Activated CD4-positive, alpha-beta T cell treated with anti-CD3 and anti-CD28 coated beads for 36 hours (primary cell): ENCODE measurements at places on chromosomes 13 and 19. TPM values are rescaled to one million over a fixed set of nuclear protein-coding genes. Genes with fewer than 3 reads are reported as not detected.

DNA sequence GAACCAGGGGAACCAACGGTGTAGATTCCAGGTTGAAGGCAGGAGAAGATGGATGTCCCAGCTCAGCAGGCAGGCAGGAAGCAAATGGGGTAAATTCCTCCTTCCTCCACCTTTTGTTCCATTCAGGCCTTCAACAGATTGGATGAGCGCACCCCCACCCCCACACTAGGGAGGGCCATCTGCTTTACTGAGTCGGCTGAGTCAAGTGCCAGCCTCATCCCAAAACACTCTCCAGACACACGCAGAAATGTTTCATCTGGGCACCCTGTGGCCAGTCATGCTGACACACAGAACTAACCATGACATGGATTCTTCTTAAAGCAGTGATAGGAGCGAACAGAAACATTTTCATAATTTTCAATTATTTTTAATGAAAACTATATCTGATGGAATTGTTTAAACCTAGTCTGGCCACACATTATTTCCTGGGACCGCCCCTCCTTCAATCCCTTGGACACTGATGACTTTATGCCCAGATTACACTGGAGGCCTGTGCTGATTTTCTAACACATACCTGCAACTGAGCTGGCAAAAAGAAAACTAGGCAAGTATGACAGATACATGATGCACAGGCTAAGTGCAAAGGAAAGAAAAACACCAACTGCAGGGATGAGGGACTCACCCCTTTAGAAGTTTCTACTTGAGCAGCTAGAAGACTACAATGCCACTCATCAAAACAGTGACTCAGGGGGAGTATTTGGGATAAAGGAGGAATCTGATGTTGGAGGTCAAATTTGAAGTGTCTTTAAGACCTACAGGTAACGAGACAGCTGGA, 154.2 kb downstream of the TNFRSF19 start:
- H3K4me1 ChIP-seq, result peaks cover 2% of the 10 kb centered on the region
- no peak overlapping the region for H3K27ac ChIP-seq
- H3K27me3 ChIP-seq, result no peaks in the 10 kb centered on the region
- no peak overlapping the region for H3K4me3 ChIP-seq
- peaks cover 4% of the 10 kb centered on the region for H3K36me3 ChIP-seq
- no peak for DNase-seq

DNA sequence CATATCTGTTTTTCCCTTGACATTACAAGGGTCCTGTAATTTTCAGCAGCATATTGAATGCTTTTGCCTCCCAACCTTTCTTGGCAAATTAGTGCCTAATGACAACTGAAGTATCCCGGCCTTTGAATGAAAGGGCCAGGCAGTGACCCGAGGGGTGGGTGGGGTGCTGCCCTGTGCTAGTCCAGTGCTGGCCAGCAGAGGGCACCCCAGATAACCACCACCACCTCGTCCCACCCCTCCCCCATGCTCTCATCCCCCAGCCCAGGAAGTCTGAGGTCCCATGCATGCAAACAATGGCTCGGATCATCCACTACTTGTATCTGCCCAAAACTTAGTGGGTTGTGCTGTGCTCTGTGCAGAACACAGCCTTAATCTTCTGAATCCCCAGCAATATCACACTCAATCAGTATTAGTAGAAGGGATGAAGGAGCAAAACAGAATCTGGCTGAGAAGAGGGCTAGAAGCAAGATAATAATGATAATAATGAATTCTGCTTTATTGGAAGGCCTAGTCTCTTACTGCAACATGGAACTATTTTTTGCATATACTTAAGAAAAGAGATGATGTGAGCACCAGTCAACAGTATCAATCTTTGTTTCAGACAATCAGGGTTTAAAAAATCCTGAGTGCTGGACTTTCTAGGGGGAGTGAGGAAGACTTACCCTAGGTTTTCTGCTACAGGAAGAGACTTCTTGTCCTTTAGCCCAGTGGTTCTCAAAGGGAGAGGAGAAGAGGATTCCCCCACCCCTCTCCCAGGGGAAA, 3.8 kb downstream of the ATP12A start:
- H3K36me3 ChIP-seq, result no peaks in the 10 kb centered on the region
- H3K4me3 ChIP-seq, result no peak overlapping the region
- peaks cover 33% of the 10 kb centered on the region for H3K4me1 ChIP-seq
- peak; percentile 83 for DNase-seq
- H3K27ac ChIP-seq, result no peak overlapping the region
- peaks cover 46% of the 10 kb centered on the region for H3K27me3 ChIP-seq

Gene ZNF426
- total RNA-seq, result 12.3 TPM

GRCh38 chr13:88257706-88258105, 586.5 kb downstream of the SLITRK5 start:
- no peak overlapping the region for H3K4me3 ChIP-seq
- H3K36me3 ChIP-seq, result no peaks in the 10 kb centered on the region
- H3K27ac ChIP-seq, result no peak overlapping the region
- H3K27me3 ChIP-seq, result no peaks in the 10 kb centered on the region
- no peaks in the 10 kb centered on the region for H3K4me1 ChIP-seq
- no peak for DNase-seq
